ENCODE measurements at places on chromosomes 6 and 20.
A peak's percentile ranks its signal among the peaks of the same experiment; 100 is the strongest.

- no peak for DNase-seq
These were observed 13.8 kb downstream of the FOXQ1 start for GRCh38 chr6:1325461-1326309.

DNA sequence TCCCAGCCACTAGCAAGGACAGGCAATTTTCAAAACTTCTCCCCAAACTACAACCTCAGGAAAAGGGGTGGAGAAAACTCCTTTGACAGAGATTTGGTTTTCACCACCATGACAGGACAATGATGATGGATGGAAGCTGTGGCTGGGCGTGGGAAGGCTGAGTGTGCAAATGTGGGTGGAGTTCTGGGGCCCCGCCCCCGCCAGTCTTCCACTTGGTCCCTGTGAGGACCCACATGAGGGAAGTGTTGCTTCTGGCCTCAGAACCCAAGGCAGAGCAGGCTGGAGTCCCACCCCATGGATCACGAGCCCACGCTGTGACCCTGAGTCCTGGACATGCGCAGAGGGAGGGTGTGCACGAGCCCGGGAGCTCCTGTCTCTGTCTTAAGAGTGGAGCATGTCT lies 21.5 kb upstream of the MRGBP start:
- peak; percentile 59 for DNase-seq

DNA sequence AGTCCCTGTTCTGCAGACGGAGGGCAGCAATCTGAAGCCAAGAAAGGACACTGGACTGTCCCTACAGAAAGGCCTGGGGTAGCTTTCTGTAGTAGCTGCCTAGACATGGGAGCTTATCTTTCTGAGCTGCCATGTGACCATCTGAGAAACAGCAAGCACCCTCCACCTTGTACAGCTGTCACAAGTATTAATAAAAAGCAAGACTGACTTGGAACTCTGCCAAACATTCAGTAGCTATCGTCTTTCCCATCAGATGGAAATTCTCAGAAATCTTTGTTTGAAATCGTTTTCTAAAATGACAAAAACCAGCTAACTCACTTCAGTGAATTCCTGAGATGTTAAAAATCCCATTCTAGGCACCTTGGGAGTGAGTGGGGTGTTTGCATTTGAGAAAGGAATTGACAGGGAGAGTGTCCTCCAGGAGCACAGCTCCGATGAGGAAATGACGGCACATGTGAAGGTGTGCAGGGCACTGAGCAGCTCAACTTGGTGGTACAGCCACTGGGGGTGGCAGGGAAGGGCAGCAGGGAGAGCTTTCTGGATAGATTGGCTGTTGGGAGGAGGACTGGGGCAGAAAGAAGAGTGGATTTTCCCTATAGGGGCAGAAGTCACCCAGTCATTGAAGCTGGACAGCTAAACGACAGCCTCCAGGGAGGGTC lies 24.5 kb downstream of the ACSS1 start:
- no peak for DNase-seq

- no peak for DNase-seq
These were observed 268.3 kb downstream of the HIVEP2 start for GRCh38 chr6:142676647-142677192.

DNA sequence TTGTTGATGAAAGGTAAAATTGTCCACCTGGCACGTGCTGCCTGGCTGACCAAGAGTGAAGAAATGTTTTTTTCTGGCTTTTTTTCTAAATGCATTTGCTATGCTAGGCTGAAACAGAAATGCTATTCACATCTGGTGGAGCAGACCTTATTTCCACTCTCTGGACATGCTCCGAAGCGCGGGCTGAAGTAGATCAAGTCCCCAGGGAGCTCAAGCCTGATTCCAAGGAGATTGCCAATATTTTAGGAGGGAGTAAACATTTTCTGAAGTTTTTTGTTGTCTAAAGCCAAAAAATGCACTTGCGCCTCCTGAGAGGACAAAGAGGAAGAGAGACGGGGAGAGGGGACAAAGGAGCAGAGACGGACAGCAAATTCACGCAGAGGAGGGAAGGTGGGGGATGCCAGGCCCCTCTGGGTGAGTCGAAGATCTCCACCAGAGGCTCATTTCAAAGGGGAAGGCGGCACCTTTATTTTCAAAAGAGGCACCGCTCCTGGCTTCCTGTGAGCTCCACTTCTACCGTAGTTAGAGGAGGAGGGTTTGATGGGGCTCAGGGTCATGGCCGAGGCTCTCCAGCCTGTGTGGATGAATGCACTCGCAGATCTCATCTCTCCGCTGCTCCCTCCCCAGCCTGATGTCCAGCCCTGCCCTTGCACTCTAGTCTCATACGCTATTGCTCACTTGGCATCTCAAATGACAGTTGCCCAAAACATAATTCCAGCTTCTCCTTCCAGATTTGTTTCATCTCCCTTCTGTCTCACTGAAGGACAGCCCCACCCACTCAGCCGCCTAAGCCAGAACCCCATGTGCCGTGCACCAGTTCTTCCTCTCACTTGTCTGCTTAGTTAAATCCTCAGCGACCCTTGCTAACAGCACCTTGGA lies 23.1 kb upstream of the SMOC2 start:
- no peak for DNase-seq

- DNase-seq: no peak
These were observed 1.4 kb downstream of the PDE10A start for GRCh38 chr6:165661664-165662025.

DNA sequence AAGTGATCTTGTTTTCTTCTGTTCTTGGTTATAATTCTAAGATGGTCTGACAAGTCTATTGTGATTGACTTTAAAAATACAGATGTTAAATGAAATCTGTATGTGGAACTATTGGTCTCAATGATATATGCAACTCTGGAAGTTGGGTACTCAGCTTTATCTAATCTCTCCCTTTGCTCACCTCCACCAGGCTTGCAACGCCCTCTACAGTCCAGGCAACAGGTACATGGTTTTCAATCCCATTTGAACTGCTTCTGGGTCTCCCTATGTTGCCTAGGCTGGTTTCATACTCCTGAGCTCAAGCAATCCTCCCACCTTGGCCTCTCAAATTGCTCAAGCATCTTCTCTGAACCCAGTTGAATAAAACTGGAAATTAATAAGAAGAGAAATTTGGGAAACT lies 25.6 kb upstream of the HLA-DQB1 start:
- no peak for DNase-seq

DNA sequence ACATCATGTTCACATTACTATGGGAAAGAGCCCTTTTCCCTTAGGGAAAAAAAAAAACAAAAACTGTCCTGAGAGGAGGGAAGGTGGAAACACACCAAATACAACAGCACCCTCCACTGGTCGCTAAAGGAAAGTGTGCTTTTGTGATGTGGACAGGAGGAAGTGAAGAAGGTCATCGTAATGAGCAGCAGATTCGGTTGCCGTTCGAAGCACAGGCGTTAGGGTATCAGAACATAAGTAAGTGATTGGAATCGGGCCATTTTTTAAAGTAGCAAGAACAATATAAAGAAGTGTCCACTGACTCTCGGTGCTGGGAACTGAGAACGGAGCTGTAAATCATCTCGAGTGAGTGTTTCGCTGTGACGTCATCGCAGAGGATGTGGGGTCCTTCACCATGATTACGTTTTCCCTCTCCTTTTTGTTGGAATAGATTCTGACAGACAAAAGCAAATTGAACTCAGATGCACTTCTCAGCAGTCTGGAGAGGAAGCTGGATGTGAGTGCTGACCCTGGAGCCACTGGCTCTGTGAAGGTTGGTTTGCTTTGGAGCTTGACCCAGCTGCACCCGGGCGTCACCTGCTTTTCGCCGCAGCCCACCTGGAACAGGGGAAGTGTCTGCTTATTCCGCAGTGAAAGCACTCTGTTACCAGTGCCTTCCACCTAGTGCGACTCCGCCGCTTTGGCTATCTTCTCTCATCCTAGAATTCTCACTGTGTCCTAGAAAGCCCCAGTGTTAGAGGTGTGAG lies 203.6 kb upstream of the GMDS start:
- DNase-seq: peak; percentile 69

DNA sequence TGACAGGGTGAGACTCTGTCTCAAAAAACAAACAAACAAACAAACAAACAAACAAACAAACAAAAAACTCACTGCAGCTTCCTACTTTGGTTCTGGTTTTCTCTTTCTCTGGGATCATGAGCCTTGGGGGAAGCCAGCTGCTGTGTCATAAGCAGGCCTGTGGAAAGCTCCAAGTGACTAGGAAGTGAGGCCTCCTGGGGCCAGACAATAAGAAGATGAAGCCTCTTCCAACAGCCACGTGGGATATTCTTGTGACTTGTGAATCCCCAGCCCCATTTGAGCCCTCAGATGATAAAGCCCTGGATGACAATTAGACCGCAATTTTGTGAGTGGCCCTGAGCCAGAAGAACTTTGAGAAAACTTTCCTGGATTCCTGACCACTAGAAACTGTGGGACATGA lies 11.4 kb downstream of the HLA-A start:
- DNase-seq: no peak

DNA sequence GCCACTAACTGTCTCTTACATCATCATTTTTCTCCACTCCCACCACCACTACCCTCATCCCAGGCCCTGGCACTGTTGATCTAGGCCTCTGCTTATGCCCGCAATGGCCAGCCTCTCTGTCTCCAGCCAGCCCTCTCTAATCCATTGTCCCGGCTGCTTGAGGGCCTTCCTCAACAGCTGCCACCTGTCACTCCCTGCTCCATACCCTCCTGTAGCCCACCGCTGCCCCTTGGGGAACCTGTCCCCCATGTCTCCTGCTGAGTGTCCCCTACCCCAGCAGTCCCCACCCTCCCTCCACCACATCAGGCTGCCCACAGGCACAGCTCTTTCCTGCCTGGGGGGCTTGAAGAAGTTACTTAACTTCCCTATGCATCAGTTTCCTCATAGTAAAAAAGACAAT lies 13.4 kb downstream of the TEAD3 start:
- no peak for DNase-seq

- DNase-seq: no peak
These were observed 7.3 kb upstream of the TFAP2A start for GRCh38 chr6:10421921-10422736.

DNA sequence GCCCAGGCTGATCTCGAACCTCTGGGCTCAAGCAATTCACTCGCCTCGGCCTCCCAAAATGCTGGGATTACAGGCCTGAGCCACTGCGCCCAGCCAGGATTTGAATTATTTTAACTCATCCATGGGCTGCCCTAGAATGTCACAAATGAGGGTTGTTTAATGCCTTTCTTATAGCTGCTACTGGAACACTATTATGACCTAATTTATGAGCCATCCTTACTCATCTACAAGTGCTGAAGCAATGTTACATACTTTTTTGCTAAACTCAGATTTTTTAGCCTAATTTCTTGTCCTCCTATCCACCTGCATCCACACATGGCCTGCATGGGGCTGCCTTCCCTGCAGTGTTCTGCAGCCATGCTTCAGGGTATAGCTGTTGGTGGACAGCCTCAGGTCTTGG lies 59.9 kb downstream of the RTN4IP1 start:
- no peak for DNase-seq

- DNase-seq: no peak
These were observed 103.8 kb downstream of the TMEM242 start for GRCh38 chr6:157219201-157220200.

DNA sequence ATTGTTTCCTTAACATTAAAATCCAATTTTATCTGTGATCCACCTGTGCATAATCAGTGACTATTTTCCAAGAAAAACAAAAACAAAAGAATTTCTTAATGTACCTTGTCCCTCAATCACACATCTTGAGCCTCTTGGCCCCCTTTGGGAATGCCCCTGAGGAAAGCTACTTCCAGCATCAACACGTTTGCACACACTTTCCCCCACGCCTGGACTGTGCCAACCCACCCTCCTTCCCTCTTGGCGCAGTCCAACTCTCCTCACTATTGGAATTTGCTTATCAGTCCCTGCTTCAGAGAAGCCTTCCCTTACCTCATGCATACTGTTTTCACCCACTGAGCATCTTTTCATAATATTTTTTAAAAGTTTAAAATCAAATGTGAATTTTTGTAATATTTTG lies 389.4 kb upstream of the NRSN1 start:
- DNase-seq: no peak

- DNase-seq: no peak
These were observed 19.5 kb downstream of the CCDC167 start for GRCh38 chr6:37480118-37480736.

DNA sequence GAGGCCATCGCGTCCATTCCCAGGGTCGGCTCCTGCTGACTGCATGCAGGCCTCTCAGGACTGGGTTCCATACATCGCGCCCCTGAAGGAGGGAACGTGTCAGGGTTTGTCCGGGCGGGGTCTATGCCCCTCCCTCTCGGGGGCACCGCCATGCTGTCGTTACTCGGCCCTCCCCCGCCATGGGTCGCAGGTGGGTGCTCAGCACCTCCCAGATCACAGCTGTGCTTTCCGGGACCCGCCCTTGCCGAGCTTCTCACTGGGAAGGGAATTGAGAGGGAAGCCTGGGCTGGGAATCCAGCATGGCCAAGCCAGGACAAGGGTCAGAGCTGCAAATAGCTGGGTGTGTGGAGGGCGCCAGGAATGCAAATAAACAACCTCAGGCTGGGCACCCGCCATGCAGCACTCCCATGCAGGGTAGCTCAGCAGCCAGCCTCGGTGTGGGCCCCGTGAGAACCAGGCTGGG lies at the start of gene FRMD1:
Gene FRMD1, minus strand, starts transcription at position 270 of the 463 bp plus-strand sequence. Its CDS starts 118 bp downstream, at position 152.
- DNase-seq: no peak

DNA sequence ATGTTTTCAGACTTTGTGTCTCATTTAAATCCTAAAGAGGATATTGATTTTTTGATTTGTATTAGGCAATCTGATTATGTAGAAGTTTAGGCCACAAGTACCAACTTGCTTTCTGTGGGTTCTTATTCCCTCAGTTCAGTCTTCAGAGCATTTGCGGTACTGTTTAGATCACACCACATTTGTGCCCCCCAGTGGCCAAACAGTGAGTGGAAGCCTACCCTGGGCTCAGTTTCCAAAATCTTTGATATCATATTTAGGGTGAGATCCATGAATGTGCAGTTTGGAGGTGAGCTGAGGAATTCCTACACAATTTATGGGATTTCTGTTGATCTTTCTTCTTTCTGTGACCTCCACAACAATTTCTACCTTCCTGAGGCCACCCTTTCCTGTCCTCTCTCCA lies 92.3 kb upstream of the FUT9 start:
- DNase-seq: no peak

DNA sequence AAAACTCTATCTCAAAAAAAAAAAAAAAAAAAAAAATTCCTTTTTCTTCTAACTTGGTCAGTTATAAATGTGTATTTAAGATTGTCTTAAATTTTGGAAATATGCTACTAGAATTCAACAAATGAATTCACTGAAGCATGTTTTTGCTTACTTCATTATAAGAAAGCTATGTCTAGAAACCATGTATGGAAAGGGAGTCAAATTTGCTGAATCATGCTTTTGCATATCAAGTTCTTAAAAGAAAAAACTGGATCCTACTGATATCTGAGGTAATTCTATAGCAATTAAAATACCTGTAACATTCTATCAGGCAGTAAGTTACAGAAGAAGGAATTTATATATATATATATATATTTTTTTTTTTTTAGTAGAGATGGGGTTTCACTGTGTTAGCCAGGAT lies 27.7 kb downstream of the AKIRIN2 start:
- DNase-seq: no peak

DNA sequence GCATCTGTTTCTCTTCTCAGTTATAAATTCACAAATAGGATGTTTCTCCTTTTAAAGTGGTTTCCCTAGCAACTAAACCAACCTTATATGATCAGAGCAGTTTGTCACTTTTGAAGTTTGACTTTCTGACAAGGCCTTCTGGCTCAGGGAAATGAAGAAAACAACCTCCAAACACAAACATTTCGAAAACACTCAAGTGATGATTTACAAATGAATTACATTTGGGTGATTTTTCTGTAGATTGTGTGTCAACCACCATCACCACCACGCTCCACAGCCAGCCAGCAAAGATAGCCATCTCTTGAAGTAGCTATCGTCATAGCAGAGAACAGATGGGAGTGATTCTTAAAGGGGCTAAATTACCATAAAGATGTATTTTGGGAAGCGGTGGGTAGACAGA lies 16.5 kb upstream of the MLIP start:
- no peak for DNase-seq
